ENCODE measurements at places on chromosomes 3 and 15.
A peak's percentile ranks its signal among the peaks of the same experiment; 100 is the strongest.

GRCh38 chr15:50500352-50500751 is 46.1 kb downstream of the USP50 start:
- no peak for DNase-seq

DNA sequence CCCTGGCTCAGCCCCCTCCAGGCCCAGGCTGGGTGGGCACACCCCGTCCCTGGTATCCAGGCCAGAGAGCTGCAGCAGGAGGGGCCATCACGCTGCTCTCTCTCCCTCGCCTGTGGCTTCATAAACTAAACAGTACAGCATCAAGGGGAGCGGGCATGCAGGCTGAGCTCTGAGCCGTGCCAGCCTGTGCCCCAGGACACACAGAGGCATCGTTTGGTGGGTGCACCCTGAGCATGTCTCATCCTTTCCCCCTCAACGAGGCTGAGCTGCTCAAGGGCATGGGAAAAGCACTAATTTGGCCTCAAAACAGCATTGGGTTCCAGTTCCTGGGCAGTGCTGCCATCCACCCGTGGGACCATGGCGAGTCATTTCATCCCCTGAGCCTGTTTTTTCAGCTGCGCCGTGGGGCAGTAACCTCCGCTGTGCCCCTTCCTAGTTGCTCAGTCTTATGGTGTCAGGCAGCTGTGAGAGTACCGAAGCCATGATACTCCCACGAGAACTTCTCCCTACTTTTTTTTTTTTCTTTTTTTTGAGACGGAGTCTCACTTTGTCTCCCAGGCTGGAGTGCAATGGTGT is 79.6 kb downstream of the CPN2 start:
- no peak for DNase-seq

GRCh38 chr3:78970656-78971055 is 797.1 kb downstream of the ROBO1 start:
- no peak for DNase-seq

DNA sequence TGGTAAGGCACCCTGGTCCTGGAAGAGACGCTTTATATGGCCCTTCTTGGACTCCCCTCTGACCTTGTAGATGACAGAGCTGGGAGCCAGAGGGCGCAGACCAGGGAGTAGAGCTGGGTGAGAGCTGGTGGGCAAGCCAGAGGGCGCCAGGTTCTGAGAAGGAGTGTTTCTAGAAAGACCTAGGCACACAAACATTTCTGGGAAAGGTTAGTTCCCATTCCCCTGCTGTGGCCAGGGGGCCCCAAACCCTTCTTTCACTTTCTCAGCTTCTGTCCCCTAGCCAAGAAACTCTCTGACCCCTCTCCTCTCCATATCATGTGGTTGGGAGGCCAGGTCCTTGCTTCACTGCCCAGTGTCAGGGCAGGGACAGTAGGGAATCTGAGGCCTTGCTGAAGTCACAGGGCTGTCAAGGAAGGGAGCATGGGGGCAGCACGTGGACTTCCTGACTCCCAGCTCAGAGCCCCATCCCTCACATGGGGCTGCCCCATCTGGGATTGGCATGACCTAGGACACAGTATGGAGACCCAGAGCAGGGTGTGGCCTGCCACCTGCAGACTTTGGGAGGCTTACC is 3.6 kb downstream of the HEMK1 start:
- peak; percentile 54 for DNase-seq

DNA sequence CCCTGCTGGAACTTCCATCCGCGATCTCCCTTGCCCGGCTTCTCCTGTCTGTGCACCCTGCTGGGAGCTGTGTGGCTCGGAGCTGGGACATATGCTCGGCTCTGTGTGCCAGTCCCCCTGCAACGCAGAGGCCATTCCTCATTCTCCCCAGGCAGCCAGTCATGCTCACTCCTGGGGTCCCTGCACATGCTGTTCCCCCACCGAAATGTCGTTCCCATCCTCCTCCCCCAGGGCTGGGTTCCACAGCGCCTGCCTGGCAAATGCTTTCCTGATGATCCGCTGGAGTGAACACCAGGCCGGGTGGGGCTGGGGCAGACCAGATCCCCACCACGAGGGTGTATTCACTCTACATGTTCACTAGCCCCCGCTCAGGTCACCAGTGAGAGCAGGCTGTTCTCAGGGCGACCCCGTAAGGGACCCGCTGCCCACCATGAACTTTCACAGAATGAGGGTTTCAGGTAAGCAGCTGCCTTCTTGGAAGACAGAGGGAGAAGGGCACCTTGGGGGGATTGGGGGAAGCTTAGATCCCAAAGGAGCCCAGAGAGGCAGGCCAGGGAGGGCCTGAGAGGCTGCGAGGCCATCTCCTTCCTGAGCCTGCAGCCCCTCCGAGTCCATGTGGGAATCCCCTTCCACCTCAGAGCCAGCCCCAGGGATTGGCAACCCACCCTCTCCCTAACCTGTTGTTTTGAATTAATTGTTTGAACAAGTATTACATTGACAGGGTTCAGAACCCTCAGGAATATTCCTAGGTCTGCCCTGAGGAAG is 88.7 kb upstream of the IQSEC1 start:
- no peak for DNase-seq
